T-cell (primary cell): ENCODE measurements at places on chromosomes 16 and 17.
A peak's percentile ranks its signal among the peaks of the same experiment; 100 is the strongest.

DNA sequence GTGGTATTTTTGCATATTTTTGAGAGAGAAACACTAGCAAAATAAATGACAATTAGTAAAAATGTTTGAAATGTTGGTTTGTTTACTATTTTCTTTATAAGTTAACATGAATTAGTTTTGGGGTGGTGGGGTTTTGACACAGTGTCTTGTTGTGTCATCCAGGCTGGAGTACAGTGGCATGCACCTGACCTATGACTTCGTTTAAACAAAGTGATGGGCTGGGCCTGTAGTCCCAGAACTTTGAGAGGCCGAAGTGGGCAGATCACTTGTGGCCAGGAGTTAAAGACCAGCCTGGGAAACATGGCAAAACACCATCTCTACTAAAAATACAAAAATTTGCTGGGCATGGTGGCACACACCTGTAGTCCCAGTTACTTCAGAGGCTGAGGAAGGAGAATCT is 17.9 kb upstream of the HEATR3 start:
- DNase-seq = no peak

DNA sequence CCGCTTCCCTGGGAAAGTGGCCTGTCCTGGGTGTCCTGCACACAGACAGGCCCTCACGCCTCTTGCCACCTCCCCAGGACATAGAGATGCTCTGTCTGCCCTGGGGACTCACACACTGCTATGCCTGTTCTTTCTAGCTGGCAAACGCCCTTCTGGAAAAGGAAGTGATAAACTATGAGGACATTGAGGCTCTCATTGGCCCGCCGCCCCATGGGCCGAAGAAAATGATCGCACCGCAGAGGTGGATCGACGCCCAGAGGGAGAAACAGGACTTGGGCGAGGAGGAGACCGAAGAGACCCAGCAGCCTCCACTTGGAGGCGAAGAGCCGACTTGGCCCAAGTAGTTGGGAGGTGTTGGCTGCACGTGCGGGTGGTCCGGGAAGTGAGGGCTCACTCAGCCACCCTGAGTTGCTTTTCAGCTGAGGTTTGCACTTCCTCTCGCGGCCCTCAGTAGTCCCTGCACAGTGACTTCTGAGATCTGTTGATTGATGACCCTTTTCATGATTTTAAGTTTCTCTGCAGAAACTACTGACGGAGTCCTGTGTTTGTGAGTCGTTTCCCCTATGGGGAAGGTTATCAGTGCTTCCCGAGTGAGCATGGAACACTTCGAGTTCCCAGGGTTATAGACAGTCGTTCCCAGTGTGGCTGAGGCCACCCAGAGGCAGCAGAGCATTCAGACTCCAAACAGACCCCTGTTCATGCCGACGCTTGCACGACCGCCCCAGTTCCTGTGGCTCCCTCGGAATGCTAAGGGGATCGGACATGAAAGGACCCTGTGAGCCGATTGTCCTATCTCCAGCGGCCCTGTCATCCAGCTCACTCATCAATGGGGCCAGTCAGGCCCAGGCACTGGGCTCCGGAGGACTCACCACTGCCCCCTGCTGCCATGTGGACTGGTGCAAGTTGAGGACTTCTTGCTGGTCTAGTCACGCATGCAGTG is 3.5 kb upstream of the RPL13 start:
- peak; percentile 56 for DNase-seq

- DNase-seq = no peak
Observed at GRCh38 chr16:12207939-12208338, 231.4 kb downstream of the SNX29 start.

DNA sequence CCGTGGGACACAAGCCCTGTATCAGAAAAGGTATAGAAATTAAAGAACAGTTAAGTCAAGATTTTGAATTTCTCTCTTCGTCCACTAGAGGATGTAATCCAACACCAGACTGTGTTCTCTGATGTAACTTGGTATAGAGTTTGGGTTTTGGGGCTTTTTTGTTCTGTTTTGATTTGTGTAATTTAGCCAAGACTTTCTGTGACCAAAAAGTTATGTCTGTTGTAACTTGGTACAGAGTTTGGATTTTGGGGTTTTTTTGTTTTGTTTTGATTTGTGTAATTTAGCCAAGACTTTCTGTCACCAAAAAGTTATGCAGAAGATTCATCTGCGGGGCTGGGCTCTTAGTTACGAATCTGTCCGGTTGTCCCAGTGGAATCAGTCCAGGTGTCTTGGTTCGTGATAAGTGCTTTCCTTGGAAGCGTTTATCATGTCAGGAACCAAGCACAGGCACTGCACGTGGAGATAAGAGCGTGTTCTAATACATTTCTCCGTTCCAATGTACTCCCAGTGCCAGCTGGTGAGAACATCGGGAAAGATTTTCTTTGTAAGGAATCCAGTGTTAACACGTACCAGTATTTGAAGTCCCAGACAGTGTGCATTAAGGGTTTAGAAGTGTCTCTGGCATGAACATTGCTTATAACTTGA is 44.1 kb upstream of the SEC14L1 start:
- DNase-seq = no peak

DNA sequence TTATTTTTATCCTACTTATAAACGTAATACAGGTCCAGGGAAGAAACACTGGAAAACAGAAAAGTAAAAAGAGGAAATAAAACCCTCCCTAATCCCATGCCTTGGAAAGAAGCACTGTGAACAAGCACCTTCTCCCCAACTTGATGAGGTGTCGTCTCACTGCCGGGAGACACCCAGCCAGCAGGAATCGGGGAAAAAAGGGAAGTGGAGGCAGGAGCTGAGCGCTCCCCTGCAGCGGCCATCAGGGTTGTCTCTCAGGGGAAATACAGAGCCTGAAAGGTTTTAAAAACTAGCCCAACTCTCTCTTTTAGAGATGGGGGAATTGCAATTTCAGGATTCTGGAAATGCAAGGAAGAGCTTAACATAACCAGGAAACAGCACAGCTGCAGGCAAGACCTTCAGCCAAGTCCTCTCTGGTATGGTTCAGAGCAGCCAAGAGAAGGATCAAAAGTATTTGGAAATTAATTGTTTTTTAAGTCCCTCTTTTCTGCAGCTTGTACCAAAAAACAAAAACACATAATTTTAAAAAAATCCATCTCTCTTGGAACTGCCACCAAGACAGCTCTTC is 96.3 kb upstream of the RCVRN start:
- DNase-seq = no peak

GRCh38 chr17:71423871-71424546 is 696.8 kb upstream of the SOX9 start:
- DNase-seq = no peak
